HCEC 1CT (cell line): ENCODE measurements at places on chromosomes 6 and 20.
A peak's percentile ranks its signal among the peaks of the same experiment; 100 is the strongest.

GRCh38 chr6:52230685-52231084 is 13.6 kb downstream of the IL17F start:
- no peak for DNase-seq

DNA sequence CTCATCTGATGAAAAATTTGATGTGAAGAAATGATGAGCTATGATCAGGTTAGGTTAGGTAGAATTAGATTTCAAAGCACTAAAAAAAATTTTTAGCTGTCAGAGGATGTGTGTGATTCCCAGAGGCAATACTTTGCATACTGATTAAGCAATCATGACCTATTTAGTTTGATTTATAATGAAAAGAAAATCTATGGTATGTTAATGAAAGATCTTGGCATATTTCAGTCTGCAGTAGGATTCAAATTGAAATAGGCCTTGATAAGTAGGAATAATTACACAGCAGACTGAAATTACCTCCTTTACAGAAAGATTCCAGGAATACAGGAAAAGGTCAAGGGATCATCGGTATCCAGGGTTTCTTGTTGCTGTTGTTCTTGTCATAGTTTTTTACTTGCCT is 69.3 kb downstream of the HDDC2 start:
- DNase-seq: peak; percentile 27

DNA sequence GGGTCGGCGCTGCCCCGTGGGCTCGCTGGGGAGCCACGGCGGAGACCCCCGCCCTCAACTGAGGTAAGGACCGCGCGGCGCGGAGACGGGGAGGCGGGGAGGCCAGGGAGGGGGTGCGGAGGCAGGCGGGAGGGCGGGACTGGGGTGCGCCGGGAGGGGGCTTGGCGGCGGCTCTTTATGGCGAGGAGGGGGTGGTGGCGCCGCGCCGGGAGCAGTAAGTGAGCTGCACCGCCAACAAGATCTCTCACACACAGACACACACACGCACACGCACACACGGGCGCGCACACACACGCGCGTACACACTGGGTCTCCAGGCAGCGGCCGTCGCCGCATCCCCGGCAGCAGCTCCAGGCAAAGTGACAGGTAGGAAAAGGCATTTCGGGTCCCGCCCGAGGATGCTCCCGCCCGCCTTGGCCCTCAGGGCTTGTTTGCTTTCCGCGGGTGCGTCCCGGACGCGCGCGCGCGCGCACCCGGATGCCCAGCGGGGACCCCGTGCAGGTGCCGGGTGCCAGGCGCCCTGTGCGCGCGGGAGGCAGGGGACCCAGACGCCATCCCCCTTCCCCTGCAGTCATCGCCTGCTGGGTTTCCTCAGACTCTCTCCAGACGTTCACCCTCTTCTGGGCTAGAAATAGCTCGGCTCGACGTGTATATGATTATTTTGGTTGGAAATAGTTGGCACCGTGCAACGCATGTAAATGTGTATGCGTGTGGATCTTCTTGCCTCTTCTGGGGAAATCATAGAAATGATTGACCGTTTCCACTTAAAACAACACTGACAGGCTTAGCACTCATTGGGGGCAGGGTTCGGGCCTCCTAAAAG is at the start of gene PLCB4:
PLCB4 (plus strand) TSS at position 247 of the 823 bp plus-strand sequence. CDS start 238,728 bp downstream, outside the sequence.
- DNase-seq: peak; percentile 53

DNA sequence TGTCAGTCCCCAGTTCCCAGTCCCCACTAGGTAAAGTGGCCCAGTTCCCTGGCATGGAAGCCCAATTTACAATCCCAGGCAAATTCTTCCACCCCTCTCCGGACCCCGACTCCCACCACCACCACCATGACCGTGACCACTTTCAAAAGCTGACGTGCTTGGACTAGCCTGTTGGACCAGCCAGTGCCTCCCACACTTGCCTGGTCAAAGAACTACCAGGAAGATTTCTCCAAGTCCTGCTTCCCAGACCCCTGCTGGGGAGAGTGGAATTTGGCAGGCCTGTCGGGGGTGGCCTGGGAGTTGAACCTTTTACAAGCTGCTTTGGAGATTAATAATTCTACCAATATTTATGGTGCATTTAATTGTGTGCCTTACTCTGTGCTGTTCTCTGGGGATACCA is 1.4 kb upstream of the PTPRT start:
- no peak for DNase-seq

GRCh38 chr6:36668591-36668990 is 9.9 kb upstream of the CDKN1A start:
- no peak for DNase-seq

DNA sequence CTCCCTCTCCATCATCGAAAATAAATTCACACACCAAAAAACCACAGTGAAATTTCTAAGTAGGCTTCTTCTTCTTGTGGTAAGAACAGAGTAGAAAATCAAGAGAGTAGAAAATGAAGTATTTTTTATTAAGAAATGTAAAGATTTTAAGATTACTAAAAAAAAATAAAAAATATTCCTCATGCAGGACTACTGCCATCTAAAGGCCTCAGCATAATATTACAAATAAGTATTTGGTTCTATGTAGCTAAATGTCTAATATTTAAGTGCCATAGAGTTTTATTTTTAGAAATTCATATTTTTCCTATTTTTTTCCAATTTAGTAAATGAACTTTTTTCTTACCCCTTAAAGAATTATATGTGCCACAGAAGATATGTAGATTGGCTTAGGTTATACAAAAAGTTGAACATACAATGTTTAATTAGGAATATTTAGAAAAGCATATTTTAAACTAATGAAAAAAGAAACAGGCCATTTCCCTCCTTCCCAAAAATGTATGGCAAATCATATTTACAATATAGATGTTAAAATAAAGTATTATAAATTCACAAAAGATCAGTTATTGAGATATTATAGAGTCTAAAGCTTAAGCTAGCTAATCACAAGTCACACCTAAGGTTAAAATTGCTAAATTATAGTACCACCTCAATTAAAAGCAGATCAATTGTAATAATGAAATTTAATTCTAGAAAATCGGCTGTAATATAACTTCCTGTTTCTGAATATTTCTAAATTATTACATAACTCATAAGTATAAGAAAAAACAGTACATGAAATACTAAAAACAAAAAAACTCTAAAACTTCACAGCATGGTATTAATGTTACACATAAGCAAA is 3.5 kb upstream of the NT5DC1 start:
- peak; percentile 24 for DNase-seq

DNA sequence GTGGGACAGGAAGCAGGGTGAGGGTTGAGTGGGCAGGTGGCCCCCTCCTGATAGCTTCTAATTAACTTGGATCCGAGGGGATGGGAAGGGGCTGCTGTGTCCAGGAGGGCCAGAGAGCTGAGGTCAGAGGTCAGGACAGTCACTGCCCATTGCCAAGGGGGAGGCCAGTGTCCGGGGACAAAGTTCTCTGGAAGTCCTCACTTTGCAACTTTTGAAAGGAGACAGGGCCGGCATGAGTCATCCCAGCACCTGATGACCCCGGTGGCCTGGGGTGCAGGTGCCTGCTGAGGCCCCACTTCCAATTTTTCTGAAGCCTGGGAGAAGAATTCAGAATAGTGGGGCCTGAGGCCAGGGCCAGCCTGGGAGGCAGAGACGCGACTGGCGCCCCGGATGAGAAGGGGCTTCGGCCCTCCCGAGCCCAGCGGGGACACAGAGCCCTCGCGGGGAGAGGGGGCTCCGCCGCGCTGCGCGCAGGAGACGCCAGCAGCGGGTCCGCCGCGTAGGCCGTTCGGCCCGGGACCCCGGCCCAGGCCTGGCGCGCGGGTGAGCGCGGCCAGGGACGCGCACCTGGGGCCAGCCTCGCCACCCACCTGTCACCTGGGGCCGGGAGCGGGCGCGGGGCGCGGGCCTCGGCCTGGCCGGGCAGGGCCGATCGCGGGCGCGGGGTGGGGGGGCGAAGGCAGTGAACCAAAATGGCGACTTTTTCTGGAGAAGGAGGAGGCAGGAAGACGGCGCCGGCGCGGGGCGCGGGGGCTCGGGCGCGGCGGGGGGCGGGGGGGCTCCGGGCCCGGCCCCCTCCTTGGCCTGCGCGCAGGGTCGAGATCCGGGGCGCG is 586 bp downstream of the ZNF512B start:
- no peak for DNase-seq

- peak; percentile 58 for DNase-seq
Measured at GRCh38 chr6:128519132-128519930, 1.1 kb downstream of the PTPRK start.

GRCh38 chr6:35487658-35488516 is 9.0 kb downstream of the TEAD3 start:
- DNase-seq: peak; percentile 76

GRCh38 chr6:87669051-87669450 is 33.0 kb downstream of the AKIRIN2 start:
- DNase-seq: no peak

DNA sequence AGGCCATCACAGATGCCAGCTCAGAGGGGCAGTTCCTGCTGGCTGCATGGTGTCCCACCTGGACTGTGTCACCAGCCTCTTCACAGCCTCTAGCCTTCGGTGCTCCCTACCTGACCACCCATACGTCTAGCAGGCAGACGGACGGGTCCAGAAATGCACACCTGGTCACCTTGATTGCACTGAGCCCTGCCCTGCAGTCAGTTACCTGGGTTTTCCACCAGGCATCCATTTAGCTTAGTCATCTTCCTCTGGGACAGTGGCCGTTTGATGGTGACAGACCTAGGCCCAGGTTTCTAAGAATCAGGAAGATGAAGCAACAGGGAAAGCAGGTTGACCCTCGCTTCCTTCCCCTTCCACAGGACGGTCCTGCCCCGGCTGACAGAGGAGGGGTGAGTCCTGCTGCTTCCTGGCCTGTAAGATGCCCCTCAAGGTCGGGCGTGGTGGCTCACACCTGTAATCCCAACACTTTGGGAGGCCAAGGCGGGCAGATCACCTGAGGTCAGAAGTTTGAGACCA is 9.8 kb upstream of the BPI start:
- no peak for DNase-seq

- DNase-seq: no peak
Measured at GRCh38 chr6:48183178-48183577, 72.2 kb upstream of the PTCHD4 start.

DNA sequence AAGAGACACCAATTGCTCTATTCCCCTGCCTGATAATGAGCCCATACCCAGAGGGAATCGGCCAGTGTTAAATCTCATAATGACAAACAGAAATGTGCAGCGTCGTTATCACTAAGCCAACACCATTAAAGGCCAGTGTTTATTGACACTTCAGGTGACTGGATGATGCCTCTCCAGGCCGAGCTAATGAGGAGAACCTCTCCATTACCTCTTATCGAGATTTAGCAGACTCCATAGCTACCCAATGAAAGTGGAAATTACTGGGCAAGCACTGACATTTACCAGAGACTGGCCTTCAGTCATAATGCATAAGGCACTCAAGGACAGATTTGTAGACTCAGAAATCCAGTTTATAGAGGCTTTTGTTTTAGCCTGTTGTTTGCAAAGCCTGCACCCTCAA is 669.5 kb downstream of the MAFB start:
- no peak for DNase-seq

DNA sequence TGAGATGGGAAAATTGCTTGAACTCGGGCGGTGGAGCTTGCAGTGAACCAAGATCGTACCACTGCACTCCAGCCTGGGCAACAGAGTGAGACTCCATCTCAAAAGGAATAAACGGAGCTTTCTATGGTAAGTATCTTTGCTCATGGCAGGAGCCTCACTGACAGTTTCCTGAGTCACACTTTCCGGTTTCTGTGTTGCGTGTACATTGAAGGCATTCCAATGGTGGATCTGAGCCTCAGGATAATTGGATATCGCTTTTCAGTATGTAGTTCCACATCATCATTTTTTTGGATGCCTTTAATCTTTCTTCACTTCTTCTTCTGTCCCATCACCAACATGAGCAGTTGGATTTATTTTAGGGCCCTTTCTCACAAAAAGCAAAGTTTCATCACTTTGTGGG is 28.6 kb upstream of the GTSF1L start:
- DNase-seq: peak; percentile 89

DNA sequence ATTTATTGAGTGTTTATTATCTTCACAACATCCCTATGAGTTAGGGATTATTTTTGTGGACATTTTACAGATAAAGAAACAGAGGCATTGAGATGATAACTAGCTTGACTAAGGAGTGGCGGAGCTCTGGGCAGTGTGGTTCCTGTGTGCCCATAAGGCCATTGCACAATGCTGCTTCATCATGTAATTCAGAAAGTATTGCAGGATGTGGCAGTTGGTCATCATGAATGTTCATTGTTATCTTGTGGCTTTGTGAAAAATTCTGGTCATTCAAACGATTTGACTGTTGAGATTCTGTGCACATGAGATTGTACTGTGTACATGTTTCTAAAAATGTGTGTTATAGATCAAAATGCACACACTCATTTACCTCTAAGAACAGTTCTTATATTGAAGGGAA is 150.8 kb downstream of the ESR1 start:
- peak; percentile 74 for DNase-seq

DNA sequence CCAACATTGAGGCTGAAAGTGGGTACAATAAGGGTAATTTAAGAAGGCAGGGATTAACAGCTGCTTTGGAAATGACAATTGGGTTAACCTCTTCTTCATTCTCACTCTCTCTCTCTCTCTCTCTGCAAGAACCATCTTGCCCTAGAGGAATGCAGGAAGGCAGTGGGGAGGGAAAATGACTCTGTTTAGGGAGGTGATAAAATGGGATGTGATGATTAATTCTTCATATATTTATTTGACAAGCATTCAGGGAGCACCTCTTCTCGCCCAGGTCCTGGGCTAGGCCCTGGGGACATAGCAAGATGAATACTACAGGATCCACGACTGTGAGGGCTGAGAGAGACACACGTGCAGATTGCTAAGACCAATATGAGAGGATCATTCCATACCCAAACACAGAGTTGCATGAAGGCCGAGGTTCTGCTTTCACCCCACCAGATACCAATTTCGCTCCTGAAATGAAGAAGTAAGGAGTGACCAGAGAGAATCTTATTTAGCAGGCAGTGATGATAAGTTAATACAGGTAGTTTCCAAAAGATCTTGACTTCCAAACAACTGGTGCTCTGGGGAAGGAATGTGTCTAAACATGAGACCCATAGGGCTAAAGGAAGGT is 13.3 kb upstream of the PTPN1 start:
- no peak for DNase-seq

GRCh38 chr20:483815-484644 is 21.7 kb upstream of the TBC1D20 start:
- DNase-seq: no peak

- no peak for DNase-seq
Measured at GRCh38 chr20:49054056-49054643, 8.0 kb downstream of the CSE1L start.

GRCh38 chr20:17873410-17874270 is 95.0 kb downstream of the SNX5 start:
- peak; percentile 88 for DNase-seq

GRCh38 chr20:20465252-20465651 is 97.3 kb downstream of the INSM1 start:
- no peak for DNase-seq

DNA sequence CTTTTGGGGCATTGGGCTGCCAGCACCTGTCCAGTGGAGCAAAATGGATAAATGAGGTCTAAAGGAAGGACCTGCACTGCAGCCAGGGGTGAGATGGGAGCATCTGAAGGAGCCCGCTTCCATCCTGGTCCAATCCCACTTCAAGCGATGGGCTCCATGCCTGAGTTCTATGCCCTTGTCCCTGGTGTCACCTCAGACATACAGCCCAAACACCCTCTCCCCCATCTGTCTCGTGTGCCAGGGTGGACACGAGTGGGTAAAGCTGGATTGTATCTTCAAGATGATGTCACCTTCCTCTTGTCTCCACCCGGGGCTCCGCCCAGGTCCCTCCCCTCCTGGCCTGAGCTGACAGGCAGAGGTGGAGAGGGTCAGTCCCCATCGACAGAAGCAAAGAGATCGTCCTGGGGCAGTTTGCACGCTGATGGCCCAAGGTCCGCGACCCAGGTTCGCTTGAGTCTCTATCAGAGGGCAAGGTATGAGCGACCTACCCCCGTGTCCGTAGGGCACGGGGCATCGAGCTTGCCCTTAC is 544 bp downstream of the SMIM29 start:
- DNase-seq: no peak
